ENCODE measurements at places on chromosomes 1 and 21.
A peak's percentile ranks its signal among the peaks of the same experiment; 100 is the strongest.

DNA sequence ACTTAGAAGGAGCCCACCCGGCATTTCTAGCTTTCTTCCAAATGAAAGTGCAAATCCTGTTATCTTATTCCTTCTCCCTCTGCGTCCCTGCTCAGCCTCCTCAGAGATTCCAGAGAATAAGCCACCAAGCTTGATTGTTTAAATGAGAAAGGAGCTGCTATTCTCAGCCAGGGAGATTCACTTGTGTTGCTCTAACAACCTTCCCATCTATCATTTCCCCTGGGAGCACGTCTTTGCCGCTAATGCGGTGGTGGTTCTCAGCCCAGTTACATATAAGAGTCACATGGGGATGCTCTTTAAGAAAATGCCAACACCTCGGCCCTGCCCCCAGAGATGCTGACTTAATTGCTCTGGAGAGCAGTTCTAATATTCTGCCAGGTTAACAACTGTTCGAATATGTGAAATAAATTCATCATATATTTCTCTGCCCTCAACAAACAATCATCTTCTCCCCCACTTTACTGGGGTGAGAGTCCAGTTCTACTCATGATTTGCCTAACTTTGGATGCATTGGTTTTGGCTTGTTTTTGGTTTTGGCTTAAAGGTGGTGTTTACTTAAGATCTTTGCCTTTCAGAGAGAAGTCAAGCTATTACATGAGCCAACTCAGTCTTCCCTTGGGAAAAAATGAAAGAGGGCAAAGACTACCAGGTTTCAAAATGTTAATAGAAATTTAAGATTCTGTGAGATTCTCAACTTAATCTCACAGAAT lies 213.9 kb downstream of the SEC16B start:
- no peak for DNase-seq

GRCh38 chr21:32570456-32570855 lies 14.9 kb downstream of the TCP10L start:
- no peak for DNase-seq

DNA sequence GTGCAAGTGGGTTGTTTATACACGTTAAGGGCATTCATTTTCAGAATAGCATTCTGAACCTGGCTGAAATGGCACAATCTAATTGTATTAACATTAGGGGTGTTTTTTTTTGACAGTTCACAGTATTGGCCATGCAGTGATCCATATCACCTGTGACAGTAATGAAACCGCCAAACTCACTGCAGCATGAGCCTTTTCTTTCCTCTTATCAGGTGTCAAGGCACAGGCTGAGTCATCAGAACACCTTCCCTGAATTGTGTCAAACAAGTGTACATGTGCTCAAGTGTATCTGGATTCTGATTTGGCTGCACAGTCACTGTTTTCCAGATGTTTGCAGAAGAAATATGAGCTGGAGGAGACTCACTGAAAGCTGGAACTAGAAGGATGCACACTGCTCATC lies 47.7 kb upstream of the C8B start:
- DNase-seq = no peak

GRCh38 chr21:26093122-26093521 lies 77.4 kb downstream of the APP start:
- no peak for DNase-seq

DNA sequence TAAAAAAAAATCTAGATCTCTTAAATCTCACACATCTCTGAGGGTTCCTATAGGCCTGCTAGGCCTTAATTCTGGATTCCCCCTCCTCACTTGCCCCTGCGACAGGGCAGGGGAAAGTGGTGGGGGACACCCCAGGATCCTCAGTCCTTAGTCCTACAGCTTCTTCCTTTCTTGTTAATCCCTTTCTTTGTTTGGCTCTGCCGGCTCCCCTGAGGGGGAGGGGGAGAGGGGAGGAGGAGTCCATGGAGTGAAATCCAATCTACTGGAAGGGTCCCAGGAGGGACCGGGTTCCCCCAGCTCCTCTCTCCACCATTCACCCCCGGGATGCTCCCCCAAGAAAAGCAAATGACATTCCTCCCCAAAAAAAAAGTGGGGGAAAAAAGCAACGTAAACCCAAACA lies 8.5 kb downstream of the MEX3A start:
- no peak for DNase-seq

DNA sequence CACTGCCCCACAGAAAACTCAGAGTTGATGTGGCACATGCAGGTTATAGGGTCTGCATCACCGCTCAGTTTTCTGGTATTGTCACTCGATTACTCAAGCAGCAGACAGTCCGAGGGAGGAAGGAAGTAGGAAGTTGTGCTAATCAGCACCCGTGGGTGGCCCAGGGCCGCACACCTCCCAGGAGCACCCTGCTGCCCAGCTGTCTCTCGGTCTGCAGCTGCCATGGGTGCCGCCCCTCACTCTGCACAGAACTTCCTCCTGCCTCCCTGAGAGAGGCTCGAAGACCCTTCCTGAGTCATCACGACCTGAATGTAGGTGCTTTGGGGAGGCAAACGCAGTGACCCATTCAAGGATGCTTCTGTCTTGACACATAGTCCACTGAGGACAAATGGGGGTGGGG lies 4.2 kb upstream of the TFF3 start:
- DNase-seq = no peak

DNA sequence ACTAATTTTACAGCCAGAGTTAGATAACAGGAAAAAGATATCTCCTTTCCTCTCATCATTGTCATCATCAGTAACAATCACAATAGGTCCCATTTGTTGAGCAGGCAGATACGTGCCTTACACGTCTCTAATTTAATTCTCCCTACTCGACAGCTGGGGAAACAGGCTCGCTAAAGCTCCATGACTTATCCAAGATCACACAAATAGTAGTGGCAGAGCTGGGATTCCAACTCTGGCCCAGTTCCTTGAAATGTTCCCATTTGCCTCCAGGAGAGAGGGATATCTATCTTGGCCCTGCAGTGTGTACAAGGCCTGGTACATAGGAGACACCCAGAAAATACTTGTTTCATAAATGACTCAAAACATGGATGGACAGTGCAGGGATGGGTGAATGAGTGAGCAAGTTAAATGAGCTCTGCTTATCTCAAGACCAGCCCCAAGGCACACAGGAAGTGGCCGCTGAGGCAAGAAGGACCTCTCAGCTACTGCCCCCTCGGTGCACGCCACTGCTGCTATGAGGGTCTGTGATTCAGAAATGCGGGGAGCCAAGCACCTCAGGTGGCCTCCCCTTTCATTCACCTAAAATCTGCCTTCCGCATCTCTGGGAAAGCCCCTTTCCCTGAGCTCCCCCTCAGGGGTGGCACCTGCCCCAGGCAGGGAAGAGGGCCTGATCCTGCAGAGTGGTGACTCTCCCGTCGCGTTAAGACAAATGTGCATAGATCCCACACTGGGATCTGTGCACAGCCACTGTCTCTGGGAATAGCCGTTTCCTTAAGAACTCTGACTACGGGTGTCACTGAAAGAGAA lies 3.6 kb downstream of the KCNN3 start:
- no peak for DNase-seq

- DNase-seq = no peak
Observed at GRCh38 chr1:30089024-30089430, 634.4 kb downstream of the MATN1 start.

DNA sequence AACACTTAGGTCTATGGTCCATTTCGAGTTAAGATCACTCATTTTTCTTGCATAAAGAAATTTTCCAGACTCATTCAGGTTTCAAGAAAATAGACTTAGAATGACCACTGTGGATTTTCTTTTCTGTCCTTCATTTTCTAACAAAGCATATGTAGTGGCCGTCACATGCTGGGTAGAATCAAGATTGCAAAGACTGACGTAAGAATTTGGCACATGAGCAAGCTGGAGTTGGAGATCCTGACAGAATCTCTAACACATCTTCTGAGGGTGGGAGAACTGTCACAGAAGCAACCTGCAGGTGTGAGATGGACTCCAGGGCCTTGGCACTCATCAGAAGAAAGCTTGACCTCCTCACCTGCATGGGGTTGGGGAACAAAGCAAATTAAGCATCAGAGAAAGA lies 28.6 kb downstream of the KIF26B start:
- DNase-seq = no peak

- no peak for DNase-seq
Observed at GRCh38 chr1:31742462-31743212, 21.5 kb downstream of the ADGRB2 start.

GRCh38 chr1:228275430-228276173 lies 67.8 kb downstream of the OBSCN start:
- peak; percentile 95 for DNase-seq

DNA sequence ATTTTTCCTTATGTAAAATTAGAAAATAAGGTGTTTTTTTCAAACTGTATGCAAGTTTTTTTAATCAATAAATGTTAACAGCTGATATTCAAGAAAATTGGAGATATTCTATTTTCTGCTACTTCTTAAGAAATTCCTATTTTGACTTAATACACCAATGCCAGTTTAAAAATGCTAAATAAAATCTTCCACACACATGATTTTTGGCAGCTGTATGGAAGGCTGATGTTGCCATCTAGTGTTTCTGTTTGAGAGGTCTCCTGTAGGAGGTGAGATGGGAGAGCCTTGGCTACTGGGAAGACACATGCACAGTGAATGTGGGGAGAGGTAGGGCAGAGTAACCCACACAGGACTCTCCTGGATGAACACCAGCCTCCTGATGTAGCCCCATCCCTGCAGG lies 29.2 kb upstream of the OR2B11 start:
- DNase-seq = no peak

GRCh38 chr1:162997499-162998285 lies 71.5 kb upstream of the RGS4 start:
- DNase-seq = no peak

GRCh38 chr1:243850452-243851256 lies 611 bp upstream of the AKT3 start:
- DNase-seq = no peak

DNA sequence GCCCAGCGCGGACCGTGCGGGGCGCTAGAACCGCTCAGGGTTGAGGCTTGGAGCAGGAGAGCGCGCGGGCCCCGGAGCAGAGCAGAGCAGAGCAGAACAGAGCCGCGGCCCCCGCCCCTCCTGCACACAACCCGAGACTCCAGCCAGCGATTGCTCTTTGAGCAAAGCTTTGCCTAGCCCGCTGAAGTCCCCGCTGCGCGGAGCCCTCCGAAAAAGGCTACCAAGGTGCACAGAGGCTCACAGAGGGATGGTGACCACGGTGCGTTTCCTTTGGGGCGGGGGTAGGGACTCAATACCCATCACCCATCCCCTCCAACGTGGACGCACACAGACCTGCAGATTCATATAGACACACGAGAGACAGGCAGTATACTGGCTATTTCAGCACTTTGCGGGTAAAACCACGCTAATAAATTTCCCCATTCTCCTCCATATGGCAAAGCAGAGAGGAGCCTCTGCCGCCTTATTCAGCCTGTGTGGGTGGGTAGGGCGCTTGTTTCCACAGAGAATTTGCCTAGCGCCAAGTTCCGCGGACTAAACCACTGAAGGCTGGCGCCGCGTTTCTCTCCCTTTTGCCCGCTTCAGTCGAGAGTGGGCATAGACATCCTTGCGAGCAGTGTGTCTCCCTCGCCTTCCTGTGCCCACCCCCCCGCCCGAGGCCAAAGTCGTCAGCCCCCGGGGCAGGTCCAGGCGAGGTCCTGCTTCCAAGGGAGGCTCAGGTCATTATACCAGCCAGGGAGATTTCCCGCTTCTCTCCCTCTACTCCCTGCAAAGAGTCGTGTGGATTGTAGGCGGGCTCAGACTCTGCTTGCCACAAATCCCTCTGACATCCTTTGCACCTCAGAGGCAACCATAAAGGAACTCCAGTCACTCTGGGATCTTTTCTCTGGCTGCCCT lies 8.5 kb downstream of the HLX start:
- DNase-seq = peak; percentile 25

- DNase-seq = no peak
Observed at GRCh38 chr1:210239349-210240111, 6.9 kb downstream of the SERTAD4 start.

DNA sequence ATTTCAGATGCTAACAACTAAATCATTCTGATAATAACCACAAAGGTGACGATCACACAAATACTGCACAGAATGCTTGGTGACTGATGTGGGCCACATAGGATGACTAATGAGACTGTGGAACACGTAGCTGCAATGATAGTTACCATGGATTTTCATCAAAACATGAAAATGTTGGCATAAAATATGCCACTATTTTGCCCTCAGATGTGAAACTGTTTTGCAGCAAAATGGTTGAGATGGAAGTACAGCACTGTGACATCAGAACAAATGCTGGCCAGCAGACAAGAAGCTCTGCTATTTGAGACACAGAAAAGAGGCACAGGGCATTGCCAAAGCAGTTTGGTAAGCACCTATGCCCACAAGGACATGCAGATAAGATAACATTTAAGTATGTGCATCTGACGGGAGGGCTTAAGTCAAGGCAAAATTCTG lies 83.8 kb downstream of the NIBAN1 start:
- DNase-seq = no peak

DNA sequence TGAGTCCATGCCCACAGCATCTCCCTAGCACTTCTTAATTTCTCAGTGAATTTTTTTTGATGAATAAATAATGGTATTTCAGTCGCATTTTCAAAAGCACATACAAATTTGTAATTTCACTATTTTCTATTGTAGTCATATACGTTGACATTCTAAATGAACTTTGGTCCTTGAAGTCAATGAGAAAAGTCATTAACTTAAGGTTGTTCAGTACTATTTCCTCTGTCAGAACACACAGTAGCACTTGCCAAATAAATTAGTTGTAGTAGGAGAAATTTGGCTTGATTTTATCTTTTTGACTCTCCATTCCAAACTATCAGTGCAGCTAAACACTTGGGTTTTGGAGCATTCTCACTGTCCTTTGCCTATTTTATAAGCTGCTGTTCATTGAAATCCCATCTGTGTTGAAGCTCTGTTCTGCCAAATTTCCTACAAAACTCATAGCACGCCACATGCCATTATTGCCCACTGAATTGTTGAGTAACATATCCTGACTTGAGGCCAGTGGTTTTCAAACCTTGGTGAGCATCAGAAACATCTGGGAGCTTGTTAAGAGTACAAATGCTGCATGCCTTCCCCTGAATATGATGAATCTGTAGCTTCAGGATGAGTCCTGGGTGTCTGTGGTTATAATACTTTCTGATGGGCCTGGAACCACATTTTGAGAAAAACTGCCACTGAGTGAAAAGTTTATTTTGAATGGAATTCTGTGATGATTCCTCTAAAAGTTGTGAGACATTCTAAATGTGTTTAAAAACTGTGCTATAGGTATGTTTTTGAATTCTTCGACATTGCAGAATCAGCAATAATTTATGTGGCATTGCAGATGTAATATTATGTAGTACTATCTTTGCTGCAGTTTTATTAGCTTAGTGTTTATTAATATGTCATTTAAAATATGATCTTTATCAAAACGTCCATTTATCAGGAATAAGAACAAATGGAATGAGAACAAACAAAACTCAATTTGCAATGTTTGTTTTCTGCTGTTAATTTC lies 78.9 kb downstream of the DNM3 start:
- no peak for DNase-seq

DNA sequence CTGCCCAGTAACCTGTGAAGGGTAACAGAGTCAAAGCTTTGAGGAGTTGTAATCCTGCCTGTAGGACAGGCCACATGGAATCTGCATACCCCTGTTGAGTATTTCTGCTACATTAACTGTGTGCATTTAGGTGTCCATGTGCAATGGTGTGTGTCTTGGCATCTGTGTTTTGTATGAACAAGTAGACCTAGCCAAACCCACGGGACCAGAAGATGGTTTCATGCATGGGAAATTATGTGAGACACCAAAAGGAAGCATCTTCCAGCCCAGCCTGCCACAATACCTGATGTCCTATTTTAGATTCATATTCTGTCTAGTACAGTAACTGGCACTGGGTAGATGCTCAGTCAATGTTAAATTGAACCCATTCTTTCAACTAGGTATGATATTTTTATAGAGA lies 70.8 kb upstream of the KCND3 start:
- DNase-seq = no peak

- DNase-seq = no peak
Observed at GRCh38 chr1:47724432-47724999, 272.7 kb downstream of the TRABD2B start.

GRCh38 chr1:74780594-74780993 lies 47.6 kb downstream of the TYW3 start:
- no peak for DNase-seq

All from vagina (tissue), 2 donors.